ENCODE measurements at places on chromosomes 4 and X. TPM values are rescaled to one million over a fixed set of nuclear protein-coding genes. Genes with fewer than 3 reads are reported as not detected.

DNA sequence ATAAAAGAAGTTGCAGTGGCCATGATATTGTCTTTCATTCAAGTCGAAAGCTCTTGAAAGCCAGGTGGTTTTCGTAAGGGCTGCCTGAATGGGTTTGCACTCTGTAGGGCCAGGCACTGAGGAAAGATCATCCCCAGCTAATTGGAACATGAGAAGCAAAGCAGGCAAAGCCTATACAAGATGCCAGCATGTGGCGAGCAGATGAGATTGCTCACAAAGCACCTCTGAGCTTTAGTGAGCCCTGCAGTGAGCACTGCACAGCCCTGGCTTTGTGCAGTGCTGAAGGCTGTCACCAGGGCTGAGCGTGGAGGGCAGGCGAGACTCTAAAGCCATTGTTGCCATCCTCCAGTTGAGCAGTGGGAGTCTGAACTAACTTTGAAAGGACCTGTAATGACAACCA is 53.8 kb downstream of the HADH start:
- no peaks in the 10 kb centered on the region for H3K27me3 ChIP-seq
- no peaks in the 10 kb centered on the region for H3K36me3 ChIP-seq
- H3K4me1 ChIP-seq: peaks cover 20% of the 10 kb centered on the region
- no peak for DNase-seq
- H3K27ac ChIP-seq: no peak overlapping the region
- no peak overlapping the region for H3K4me3 ChIP-seq

The GABRE gene
- not detected for total RNA-seq

GRCh38 chr4:147772056-147772455 is 40.2 kb downstream of the ARHGAP10 start:
- H3K36me3 ChIP-seq: no peaks in the 10 kb centered on the region
- DNase-seq: no peak
- H3K4me3 ChIP-seq: no peak overlapping the region
- no peaks in the 10 kb centered on the region for H3K27me3 ChIP-seq

- H3K4me3 ChIP-seq: no peak overlapping the region
- peaks cover 15% of the 10 kb centered on the region for H3K4me1 ChIP-seq
- H3K36me3 ChIP-seq: no peaks in the 10 kb centered on the region
- H3K27me3 ChIP-seq: no peaks in the 10 kb centered on the region
Measured at GRCh38 chrX:48893556-48894348, 3.8 kb downstream of the TIMM17B start.

DNA sequence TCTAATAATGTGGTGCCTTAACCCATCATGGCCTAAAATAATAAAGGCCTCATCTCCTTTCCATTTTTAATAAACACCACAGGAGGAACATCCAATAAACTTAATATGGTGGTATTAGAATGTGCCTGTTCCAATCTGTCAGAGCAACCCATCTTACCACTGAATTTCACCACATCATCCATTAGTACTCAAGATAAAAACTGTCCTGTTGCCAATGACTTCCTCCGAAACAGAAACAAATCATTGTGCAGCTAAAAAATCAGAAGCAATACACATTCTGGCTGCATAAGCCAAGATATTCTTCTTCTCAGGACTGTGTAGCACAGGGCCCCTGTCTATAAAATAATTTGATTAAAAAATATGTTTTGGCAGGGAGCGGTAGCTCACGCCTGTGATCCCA is 18.5 kb downstream of the TLR10 start:
- no peaks in the 10 kb centered on the region for H3K4me1 ChIP-seq
- no peak for DNase-seq
- H3K27ac ChIP-seq: no peak overlapping the region
- H3K36me3 ChIP-seq: no peaks in the 10 kb centered on the region

DNA sequence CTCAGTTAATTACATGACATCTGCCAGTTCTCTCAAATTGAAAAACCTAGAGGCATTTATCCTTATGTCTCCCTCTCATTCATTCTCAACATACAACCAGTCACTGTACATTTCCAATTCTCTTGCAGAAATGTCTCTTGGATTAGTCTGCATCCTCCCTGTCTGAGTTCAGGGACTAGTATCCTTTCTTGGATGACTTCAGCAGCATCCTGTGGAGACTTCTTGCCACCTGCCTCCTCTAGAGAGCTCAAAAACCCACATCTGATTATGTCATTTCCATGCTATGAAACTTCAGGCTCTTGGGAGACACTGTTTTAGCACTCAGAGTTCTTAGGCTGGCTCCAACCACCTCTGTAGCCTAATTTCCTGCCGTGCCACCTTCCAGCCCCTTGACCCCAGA is 515.1 kb upstream of the DIPK2B start:
- peak overlapping the region; percentile 100 for H3K27ac ChIP-seq
- no peaks in the 10 kb centered on the region for H3K27me3 ChIP-seq
- H3K4me1 ChIP-seq: peaks cover 94% of the 10 kb centered on the region

The TMPRSS11D gene
- total RNA-seq: not detected

DNA sequence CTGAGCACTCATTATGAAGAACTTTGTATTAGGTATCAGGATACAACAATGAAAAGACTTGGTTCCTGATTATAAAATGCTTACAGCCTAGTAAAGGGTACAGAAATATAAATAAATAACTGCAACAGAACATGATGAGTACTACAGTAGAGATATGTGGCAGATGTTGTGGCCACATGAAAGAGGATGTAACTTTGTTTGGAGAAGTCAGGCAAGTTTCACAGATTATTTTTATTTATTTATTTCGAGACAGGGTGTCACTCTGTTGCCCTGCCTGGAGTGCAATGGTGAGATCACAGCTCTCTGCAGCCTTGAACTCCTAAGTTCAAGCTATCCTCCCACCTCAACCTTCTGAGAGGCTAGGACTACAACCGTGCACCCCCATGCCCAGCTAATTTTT is 15.8 kb upstream of the UBE2K start:
- DNase-seq: no peak
- H3K27ac ChIP-seq: no peak overlapping the region
- no peaks in the 10 kb centered on the region for H3K27me3 ChIP-seq
- H3K4me3 ChIP-seq: no peak overlapping the region

DNA sequence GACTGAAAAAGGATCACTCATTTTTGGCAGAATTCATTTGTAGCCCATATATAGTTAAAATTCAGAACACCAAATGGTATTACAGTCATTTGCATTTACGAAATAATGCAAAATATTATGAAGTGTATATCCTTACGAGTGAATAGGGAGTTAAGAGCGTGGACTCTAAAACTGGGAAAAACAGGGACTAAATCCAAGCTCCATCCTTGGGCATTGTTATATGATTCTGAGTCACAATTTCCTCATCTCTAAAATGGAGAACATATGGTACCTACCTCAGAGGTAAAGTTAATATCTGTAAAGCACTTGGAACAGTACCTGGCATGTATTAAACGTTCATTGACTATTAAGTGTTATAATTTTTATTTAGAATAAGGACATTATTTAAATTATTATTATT is 106.3 kb downstream of the ZAR1 start:
- no peaks in the 10 kb centered on the region for H3K4me1 ChIP-seq
- no peak overlapping the region for H3K27ac ChIP-seq
- H3K4me3 ChIP-seq: no peak overlapping the region
- no peaks in the 10 kb centered on the region for H3K27me3 ChIP-seq
- DNase-seq: no peak

- H3K27me3 ChIP-seq: no peaks in the 10 kb centered on the region
- H3K36me3 ChIP-seq: peaks cover 6% of the 10 kb centered on the region
- H3K4me3 ChIP-seq: no peak overlapping the region
Measured at GRCh38 chrX:40729598-40730584, 5.5 kb downstream of the MED14 start.

The CXCL10 gene
- 0.81 TPM for total RNA-seq

DNA sequence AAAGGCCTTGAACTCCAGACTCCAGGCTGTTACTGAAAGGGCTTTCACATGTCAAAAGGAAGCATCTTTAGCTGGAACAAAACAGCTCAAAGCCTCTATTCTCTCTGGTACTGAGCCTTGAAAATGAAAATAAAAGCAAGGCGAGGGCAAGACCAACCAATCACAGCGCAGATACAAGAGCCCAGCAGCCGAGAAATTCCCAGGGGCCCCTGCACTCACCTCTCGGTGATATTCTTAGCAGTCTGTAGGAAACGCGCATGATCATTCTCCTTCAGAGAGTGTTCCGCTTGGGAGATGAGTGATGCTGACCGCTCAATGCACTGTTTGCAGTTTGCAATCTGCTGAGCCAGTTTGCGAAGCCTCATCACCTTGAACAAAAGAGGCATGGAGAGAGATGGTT is 138.1 kb downstream of the MID1 start:
- H3K4me1 ChIP-seq: peaks cover 23% of the 10 kb centered on the region
- no peak for DNase-seq
- no peaks in the 10 kb centered on the region for H3K27me3 ChIP-seq
- H3K36me3 ChIP-seq: peaks cover 8% of the 10 kb centered on the region
- H3K4me3 ChIP-seq: no peak overlapping the region

- H3K36me3 ChIP-seq: no peaks in the 10 kb centered on the region
- no peak overlapping the region for H3K27ac ChIP-seq
- H3K4me1 ChIP-seq: no peaks in the 10 kb centered on the region
- no peak for DNase-seq
- H3K4me3 ChIP-seq: no peak overlapping the region
Measured at GRCh38 chr4:71222661-71223060, 116.2 kb upstream of the SLC4A4 start.

The SERPINA7 gene
- not detected for total RNA-seq

Data from PC-3 (cell line).